ENCODE measurements at places on chromosomes 3 and 15.

- DNase-seq: no peak
Observed at GRCh38 chr15:56894601-56895000, 23.8 kb upstream of the TCF12 start.

DNA sequence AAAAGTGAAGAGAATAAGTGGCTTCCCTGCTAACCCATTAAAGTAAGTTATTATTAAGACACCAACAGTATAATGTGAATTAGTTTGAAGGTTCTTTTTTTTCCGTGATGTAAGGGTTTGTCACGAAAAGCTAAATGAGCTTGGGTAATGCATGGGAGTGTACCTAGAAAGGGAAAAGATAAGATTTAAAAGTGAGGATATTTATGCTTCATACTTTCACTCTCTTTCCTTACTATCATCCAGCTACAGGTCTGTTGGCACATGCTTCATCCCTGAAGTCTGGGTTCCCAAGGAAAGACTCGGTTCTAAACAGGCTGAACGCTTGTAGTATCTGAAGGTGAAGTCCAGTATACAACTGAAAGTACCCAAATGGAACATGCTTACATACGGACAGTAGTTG is 26.9 kb upstream of the RIOX2 start:
- no peak for DNase-seq

DNA sequence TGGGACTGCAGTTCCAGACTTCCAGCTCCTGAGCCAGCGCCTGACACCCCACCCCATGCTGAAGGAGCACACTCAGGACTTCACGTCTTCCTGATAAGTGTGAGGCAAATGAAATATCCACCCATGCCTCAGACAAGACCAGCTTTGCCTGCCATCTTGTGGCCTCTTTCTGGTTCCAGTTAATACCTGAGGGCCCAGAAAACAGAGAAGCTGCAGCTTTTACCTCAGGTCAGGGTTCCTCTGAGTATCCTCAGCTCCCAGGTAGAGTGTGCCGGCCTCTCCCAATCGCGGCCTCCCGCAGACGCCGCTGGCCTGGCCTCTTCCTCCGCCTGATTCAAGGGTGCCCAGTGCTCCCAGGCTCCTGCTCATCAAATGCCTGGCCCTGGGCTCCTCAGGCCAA is 5.1 kb upstream of the KLHL6 start:
- no peak for DNase-seq

DNA sequence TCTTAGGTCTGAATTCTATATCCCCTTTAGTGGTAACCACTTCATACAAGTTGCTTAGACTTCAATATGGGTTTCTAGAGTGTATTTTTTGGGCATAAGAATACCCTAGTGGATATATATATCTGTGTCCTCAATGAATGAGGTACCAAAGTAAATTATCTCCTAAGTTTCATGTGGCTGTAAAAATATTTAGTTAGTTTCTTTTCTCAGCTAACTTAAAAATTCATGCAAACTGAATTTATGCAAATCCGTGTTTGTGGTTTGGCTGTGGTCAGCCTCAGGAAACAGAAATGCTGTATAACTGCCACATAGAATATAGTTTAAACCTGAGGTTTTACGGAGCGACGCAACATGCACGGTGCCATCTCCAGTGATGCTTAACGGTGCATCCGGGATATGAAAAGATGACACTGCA is 80.3 kb downstream of the PEX5L start:
- DNase-seq: no peak

- DNase-seq: no peak
Observed at GRCh38 chr3:129597087-129597999, 9.1 kb downstream of the PLXND1 start.

DNA sequence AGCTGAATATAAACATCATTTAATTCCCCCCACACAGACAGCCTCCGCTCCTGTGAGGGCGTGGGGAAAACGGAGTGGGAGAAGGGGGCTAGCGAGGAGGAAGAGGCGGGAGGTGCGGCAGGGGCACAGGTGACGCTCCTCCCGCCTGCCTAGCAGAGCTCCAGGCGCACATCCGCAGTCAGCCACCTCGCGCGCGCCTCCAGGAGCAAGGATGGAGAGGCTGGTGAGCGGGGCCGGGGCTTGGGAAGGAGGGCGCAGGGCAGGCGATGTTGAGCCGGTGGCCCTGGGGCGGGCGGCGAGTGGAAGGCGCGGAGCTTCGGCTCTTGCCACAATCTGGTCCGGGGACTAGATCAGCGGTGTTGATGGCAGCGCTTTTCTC is at the start of gene CD200:
Gene CD200, plus strand, starts transcription at position 155 of the 379 bp plus-strand sequence. Its CDS starts 57 bp downstream, at position 212.
- DNase-seq: peak; percentile 65

DNA sequence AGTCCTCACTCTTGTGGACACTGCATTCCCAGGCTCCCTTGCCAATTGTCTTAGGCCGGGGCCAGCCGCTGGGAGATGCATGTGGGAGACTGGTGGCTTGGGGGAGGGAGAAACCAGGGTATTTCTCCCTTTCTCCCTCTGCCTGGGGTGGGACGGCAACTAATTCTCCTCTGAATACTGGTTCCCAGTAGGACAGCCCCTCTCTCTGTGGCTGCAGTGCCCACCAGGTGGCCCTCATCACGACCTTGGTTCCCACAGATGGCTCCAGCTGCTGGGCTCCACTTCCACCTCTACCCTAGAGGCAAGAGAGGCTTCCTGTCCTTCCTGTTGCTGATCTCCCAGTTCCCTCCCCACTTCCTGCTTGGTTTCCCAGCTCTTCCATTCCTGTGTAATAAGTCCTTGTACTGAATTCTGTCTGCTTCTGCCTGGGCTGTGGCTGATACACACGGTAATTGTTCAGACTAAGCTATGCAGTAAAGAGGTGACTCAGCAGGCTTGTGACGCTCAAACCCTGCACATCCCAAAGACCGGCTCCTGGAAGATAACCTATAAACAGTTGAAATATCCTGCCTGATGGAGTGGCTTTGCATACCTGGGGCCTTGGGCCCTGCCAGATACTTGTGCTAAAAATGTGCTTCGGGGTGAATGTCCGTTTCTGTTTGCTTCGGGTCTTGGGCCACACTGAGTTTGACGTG is 20.4 kb upstream of the COPG1 start:
- DNase-seq: no peak
